CD14-positive monocyte (primary cell): ENCODE measurements at places on chromosomes 2 and 18. TPM values are rescaled to one million over a fixed set of nuclear protein-coding genes. Genes with fewer than 3 reads are reported as not detected.

Gene GPR35
- 30.6 TPM for polyA plus RNA-seq

DNA sequence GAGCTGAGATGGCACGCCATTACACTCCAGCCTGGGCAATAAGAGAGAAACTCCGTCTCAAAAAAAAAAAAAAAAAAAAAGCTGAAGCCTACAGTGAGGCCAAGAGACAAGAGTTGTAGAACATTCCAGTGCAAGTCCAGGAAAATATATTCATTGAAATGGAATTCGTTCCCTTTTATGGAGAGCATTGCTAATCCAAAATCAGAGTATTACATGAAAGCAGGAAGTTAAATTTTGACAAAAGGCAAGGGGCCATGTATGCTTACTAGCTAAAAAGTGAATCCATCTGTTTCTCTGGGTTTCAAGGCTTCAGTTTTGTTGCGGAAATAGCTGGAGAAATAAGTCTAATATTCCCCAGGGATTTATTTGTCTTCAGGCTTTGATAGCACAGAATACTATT, 471.7 kb downstream of the THSD7B start:
- no peak for DNase-seq

Gene TTC31
- 21.3 TPM for polyA plus RNA-seq

Gene TCF7L1
- 0.05 TPM for polyA plus RNA-seq

DNA sequence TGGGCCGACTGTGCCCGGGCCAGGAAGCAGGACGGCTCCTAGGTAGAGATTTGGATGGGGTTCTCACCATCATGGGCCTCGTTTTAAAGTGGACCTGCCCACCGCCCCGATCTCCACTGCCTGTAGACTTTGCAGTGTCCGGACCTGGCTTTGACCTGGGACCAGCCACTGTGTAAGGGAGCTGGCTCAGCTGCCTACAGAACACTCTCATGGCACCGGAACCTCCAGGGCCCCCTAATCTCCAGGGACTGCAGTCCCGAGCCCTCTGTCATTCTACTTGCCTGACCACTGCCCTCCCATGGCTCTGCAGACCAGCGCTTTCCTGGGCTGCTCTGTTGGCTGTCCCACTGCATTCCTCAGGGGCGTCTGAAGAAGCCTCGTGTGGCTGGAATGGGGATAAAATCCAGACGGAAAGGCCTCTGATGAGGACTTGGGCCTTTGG, 120.8 kb downstream of the GLI2 start:
- DNase-seq, result no peak

DNA sequence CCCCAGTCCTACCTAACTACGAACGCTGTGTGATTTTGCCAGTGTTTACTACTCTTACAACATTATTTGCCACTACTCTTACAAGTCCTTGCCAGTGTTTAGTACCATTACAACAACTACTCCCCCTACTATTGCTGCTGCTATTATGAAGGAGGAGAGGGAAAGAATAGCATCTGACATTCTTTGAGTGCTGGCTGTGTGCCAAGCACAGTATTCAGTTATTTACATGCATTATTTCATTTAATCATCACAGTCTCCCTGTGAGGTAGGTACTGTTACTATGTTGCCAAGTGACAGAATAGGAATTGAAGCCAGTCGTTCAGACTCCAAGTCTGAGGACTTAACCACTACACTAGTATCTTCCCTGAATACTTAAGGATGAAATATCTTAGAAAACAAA, 185.9 kb upstream of the FOSL2 start:
- no peak for DNase-seq

Gene SPATA3
- polyA plus RNA-seq, result not detected

- no peak for DNase-seq
Observed at GRCh38 chr2:158134655-158135054, 33.0 kb downstream of the UPP2 start.

GRCh38 chr2:238094438-238095022, 5.6 kb upstream of the ESPNL start:
- DNase-seq, result no peak

DNA sequence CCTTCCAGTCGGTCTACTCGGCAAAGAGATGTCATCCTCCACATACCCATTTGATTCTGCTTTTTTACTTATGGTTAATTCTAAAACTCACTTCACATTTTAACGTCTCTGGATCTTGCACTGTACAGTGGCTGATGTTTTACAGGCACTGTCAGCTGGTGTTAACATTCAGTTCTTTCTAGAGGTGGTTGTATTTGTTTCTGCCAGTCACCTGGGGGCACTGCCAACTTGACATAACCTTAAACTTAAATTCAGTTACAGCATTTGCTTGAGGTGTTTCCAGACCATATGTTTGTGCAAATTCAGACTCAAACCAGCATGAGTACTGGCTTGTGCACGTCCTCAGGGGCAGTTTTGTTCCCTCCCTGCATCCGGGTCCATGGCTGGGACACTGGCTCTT, 5.3 kb upstream of the TMEM185B start:
- no peak for DNase-seq

Gene TUBA4B
- not detected in 2 replicates for polyA plus RNA-seq

Gene NCKAP5
- not detected for polyA plus RNA-seq

DNA sequence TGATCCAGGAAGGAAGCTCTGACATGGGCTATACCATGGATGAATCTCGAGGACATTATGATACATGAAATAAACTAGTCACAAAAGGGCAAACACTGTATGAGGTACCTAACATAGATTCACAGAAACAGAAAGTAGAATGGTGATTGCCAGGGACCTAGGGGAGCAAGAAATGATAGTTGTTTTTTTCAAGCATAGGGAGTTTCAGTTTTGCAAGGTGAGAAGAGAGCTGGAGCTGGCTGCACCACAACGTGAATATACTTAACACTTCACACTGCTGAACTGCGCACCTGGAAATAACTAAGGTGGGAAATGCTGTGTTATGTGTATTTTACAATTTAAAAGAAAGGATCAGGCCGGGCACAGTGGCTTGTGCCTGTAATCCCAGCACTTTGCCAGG, 13.2 kb upstream of the AGAP1 start:
- DNase-seq, result no peak

- no peak for DNase-seq
Observed at GRCh38 chr2:121695171-121695451, 41.6 kb downstream of the NIFK start.

DNA sequence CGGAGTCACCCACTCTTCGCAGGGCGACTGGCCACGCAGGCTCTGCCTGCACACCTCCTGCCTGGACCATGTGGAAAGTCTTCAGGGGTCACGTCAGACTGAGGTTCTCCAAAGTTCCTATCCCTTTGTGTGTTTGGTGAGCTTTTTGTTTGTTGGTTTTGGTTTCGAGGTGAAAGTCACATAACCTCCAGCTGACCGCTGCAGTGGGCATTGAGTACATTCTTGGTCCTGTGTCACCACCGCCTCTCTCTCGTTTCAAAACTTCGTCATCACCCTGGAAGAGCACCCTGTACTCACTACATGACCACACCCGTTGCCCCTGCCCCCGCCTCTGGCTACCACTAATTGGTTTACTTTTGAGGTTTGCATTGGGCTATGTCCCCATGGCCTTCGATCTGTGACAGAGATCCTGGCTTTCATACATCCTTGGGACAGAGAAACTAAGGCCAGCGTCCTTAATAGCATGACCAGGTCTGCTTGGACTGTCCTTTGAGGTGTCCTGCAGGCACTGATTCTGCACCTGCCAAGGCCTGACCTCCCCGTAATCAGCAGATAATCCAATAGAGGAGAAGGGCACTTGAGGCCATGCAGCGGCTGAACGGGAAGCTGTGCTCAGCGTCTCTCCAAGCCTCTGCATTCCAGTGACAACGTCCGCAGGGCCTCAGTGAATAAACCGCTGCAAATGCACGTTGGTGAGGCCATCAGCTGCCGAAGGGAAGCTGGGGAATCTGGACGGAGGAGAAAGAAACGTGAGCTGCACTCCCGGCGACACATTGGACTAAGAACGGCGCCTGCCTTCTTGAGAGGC, 46.8 kb downstream of the SH3BP4 start:
- no peak for DNase-seq

Gene DIPK1C
- not detected for polyA plus RNA-seq

GRCh38 chr2:190090148-190090547, 27.6 kb upstream of the MSTN start:
- no peak for DNase-seq

GRCh38 chr2:55156326-55156725, 75.8 kb downstream of the CLHC1 start:
- no peak for DNase-seq

GRCh38 chr2:180255981-180256380, 248.9 kb upstream of the CWC22 start:
- DNase-seq, result no peak

DNA sequence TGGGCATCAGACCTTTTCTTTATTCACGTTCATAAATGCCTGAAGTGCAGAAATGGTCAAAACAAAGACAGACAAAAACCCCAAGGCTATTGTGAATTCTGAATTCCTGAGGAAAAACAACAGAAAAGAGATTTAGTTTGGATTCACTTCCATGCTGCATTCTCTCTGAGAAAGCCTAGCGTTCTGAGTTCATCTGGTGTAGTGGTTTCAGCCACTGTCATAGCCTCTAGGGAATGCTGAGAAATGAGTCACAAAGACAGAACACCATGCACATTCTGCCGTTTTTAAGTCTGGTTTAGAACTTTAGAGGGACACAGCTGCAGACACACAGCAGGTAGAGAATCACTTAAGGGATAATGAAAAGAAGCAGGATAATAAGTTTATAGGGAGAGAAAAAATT, 93.8 kb downstream of the LRP1B start:
- DNase-seq, result no peak

DNA sequence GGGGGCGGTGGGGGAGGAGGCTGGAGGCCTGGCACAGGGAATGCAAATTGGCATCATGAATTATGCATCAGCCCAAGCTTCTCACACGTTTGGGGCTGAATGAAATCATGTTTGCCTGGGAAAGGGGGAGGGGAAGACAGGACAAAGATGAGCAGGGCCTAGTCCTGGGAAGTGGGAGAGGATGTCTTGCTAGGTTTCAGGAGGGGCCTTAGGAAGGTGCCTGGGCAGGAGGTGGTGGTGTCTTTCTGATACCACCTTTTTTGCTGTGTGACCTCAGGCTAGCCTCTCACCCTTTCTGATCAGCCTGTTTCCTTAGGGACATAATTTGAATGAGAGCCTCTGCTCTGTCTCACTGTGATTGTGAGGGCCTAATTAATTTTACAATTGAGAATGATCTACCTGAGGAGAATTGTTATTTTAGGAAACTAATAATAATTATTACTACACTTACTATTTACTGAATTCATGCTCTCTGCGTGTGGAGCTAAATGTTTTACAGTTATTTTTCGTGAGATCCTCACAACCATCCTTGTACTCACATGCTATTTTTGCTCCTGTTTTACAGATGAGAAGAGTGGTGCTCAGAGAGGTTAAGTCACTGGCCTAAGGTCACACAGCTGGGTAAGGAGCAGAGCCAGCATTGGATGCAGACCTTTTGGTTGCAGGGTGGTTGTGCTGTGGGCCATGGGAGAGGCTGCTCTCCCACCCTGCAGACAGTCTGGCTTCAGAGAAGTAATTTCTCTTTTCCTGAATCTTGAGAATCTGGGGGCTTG, 39.6 kb downstream of the INHBB start:
- DNase-seq, result no peak

Gene DSG4
- not detected for polyA plus RNA-seq

GRCh38 chr2:21043744-21044532, at the start of gene APOB:
APOB (minus strand) TSS chr2:21044073; CDS start chr2:21043945, 128 bp downstream.
- DNase-seq, result no peak
